ENCODE measurements at places on chromosomes 11 and 22.
A peak's percentile ranks its signal among the peaks of the same experiment; 100 is the strongest.

- DNase-seq, result no peak
These were observed 9.4 kb downstream of the IFITM10 start for GRCh38 chr11:1740786-1741530.

DNA sequence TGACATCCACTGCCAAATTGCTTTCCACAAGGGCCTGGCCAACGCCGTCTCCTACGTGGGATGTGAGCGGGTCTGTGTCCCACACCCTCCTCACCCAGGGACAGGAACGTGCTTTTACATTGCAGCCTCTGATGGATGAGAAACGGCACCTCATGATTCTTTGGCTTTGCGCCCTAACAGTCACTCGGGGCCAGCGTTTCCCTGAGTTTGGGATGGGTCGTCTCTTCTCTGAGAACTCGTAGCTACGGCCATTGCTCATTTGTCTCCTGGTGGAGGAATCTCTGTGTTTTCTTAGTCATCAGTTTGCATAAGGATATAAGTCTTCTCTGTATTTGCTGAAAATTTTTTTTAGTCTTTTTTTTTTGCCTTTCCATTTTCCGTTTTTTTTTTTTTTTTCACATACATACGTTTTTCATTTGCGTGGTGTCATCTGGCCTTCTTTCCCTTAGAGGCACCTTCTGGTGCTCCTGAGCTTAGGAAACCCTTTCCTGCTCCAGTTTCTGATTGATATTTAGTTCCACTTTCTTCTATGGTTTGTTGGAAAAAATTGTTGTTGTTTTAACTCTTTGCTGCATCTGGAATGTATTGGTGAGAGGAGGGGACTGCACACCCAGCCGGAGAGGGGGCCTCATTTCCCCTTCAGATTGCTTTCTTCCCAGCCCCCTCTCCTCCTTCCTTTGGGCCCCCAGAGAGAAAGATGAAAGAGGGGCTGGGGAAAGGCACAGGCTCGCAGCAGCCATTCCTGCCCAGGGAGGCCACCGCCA is 12.0 kb downstream of the TNNT3 start:
- no peak for DNase-seq

DNA sequence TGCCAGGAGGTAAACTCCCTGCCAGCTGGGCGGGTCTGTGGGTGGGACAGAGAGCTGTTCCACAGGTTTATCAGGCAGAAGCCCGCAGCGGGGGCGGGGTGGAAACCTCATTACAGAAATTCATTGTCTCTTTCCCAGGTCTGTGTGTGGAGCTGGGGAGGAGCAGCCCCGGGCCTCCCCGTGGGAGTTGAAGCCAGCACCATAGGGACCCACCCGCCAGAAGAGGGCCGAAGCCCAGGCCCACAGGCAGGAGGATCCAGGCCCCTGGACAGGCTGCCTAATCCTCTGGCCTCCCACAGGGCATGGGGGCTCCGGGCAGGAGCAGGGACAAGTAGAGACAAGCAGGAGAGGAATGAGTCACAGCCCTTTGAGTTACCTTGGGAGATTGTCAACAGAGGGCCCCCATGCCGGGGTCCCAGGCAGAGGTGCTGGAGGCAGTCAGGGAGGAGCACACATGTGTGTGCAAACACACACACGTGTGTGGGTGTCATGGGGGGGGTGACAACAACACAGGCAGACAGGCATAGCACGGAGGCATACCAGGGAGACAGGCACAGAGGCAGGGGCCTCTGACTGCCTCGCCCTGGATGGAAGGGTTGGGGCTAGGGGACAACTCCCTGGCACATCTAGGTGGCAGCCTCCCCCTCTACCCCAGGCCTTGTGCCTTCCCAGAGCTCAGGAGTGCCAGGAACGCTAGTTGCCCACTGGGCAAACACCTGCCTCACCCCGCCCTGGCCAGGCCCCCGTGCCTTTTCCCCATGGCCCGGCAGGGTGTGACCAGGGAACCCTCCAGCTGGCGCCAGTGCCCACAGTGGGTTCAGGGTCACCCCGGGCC is 1.4 kb downstream of the CDC42BPG start:
- DNase-seq, result no peak

- DNase-seq, result no peak
These were observed 124.9 kb downstream of the MRTFA start for GRCh38 chr22:40511604-40512003.

DNA sequence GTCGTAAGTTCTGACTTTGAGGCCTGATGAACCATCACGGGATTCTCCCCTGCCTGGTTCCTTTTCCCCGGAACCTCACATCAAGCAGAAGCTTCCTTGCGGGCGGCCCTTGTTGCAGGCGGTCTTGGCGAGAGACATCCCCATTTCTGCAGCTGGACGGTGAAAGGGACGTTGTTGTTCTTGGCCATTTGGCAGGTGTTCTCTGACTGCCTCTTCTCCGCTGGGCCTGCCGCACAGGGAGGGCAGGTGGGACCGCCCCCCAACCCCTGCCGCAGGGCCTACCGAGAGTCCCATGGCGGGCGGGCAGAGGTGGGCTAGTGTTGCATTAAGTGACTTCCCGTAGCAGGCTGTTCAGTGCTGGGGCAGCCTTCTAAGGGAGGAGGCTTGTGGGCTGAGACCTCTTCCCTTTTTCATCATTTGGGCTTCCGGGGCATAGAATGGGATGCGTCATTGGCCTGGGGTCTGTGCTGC is 26.9 kb upstream of the GRAMD4 start:
- no peak for DNase-seq

DNA sequence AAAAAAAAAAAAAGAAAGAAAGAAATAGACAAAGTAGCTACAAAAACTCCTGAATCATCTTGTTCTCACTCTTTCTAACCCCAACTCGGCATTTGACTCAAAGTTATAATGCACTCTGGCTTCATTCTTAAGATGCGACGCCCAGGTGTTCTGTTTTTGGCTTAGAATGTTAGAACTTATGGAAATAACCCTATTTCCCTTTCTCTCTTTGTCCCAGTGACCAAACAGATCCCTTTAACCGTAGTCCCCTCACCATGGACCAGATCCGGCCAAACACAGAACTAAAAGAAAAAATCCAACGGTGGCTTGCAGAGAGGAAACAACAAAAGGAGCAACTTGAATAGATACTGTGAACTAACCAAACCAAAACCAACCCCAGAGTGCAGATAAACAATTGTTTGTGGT is 5.3 kb upstream of the ATP5MG start:
- DNase-seq, result no peak

GRCh38 chr11:1499899-1500298 is 13.3 kb upstream of the MOB2 start:
- no peak for DNase-seq

DNA sequence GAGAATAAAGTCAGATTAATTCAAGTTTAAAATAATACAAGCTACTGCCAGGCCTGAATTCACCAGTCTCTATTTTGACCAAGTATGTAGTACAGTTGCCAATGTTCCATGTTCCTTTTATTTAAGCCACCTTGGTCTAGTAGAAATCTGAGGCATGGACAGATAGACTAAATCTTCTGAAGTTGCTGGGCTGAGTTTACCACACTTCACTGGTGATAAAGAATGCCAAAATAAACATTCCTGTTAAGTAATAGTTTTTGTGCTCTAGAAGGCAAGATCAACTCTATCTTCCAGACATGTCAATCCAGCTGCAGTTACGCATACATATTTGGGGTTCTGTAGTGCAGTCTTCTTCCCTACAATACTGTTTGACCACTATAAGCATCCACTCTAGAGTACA is 83.9 kb upstream of the C11orf87 start:
- no peak for DNase-seq

DNA sequence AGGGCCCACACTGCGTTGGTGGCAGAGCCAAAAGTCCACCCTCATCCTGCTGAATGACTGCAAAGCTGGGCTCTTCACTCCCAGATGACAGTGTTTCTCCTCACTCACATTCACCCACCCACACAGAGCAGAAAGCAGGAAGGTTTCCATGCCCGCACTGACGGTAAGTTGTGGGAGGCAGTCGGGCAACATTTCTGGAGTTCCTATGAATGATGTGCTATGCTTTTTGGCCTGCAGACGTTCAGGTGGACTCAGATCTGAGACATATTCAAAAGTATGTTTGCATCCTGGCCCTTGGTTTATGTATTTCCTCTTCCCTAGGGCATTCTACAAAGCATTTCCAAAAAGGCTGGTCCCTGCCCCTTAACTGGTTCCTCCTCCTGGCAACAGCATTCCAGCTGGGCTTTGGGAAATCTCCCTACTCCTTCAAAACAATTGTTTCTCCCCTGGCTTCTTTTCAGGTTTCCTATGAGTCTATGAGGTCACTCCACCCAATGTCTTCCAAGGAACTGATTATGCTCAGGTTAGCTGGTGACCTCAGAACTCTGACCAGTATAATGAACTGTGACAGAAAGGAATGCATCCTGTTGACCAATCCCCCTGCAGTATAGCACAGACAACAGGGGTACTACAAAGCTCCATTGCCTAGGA is 36.4 kb downstream of the PACSIN2 start:
- DNase-seq, result no peak

DNA sequence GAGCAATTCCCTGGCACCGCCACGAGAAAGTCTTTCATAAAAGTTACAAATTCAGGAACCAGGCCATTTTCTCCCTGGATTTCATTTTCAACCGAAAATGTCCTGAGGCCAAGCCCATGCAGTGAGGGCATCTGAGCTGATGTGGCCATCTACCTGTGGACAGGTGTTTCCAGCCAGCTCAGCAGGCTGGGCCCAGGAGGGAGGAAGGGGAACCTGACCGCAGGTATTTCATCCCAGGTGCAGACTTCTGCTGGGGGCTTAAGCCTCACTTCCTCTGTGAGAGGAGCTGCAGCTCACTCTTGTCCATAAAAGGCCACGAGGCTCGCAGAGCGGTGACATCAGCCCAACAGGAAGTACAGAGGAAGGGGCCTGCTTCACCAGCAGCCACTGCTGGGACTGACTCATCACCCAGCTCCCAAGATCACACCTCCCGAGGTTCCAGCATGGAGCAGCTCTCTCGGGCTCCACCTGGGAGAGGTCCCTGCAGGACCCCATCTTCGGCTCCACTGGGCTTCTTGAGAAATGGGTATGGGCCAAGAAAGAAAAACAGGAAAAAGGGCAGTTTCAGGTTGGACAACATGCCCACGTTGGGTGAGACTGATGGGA is 56.4 kb downstream of the MYH9 start:
- peak; percentile 61 for DNase-seq

DNA sequence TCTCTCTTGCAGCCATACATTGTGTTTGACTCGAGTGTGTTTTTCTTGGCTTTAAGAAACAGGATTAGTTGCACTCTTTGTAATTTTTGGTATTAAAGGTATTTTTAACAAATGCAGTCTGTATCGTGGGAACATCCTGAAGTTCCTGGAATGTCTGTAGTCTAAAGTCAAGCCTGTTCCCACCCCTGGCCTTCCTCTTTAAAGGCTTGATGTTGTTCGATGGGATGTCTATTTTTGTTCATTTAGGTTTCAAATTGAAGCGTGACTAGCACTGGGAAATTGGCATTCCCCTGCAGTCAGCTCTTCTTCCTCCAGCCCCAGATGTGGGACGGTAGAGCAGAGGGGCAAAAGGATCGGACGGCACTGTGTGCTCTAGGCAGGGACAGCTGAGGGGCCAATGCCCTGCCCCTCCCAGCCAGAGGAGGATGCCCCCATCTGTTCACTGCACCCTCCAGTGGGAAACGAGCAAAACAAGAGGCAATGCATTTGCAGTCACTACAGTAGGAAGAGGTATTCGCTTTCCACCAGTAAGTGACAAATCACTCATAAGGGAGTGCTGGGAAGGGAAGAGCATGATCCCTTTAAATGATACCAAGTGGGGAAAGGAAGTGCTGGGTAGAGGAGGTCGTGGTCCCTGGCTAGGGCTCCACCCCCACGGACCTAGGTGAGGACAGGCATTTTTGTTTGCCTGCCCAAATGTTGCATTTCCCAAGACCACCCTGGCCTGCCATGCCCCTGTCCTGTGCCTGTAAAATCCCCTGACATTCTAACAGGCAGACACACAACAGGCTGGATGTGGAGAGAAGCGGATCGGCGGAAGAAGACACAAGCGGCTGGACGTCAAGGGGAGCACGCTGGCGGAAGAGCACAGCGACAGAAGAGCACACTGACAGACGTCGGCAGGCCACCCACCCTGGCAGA is 47.4 kb upstream of the SEPTIN5 start:
- no peak for DNase-seq

GRCh38 chr11:72805216-72805615 is 9.0 kb upstream of the ATG16L2 start:
- DNase-seq, result no peak

DNA sequence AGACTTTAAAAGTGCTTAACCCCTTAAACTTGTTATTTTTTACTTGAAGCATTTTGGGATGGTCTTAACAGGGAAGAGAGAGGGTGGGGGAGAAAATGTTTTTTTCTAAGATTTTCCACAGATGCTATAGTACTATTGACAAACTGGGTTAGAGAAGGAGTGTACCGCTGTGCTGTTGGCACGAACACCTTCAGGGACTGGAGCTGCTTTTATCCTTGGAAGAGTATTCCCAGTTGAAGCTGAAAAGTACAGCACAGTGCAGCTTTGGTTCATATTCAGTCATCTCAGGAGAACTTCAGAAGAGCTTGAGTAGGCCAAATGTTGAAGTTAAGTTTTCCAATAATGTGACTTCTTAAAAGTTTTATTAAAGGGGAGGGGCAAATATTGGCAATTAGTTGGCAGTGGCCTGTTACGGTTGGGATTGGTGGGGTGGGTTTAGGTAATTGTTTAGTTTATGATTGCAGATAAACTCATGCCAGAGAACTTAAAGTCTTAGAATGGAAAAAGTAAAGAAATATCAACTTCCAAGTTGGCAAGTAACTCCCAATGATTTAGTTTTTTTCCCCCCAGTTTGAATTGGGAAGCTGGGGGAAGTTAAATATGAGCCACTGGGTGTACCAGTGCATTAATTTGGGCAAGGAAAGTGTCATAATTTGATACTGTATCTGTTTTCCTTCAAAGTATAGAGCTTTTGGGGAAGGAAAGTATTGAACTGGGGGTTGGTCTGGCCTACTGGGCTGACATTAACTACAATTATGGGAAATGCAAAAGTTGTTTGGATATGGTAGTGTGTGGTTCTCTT is 2.8 kb downstream of the MALAT1 start:
- DNase-seq, result no peak

DNA sequence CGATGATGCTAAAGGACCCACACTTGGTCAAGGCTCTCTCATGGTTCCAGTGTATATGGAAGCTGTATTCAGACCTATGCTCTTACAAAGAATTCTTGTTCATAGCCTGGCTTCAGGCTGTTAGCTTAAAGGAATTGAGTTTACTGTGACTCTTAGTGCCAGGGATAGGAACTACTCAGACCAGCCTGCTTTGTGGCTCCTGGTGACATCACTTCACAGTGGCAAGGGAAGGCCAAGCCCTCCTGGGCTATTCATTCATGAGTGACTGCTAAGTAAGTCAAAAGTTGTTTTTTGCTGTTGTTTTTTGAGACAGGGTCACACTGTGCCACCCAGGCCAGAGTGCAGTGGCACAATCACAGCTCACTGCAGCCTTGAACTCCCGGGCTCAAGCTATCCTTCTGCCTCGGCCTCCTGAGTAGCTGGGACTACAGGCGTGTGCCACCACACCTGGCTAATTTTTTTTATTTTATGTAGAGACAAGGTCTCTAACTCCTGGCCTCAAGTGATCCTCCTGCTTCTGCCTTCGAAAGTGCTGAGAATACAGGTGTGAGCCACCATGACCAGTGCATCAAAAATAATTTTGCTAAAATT is 9.6 kb downstream of the ART5 start:
- no peak for DNase-seq
